ENCODE measurements at places on chromosomes 16 and 17. TPM values are rescaled to one million over a fixed set of nuclear protein-coding genes. Genes with fewer than 3 reads are reported as not detected.
A peak's percentile ranks its signal among the peaks of the same experiment; 100 is the strongest.

Gene KRT33A
- total RNA-seq: not detected

Gene DRC7
- 1.8 TPM for total RNA-seq

Gene ABCC12
- total RNA-seq: 1.1 TPM

DNA sequence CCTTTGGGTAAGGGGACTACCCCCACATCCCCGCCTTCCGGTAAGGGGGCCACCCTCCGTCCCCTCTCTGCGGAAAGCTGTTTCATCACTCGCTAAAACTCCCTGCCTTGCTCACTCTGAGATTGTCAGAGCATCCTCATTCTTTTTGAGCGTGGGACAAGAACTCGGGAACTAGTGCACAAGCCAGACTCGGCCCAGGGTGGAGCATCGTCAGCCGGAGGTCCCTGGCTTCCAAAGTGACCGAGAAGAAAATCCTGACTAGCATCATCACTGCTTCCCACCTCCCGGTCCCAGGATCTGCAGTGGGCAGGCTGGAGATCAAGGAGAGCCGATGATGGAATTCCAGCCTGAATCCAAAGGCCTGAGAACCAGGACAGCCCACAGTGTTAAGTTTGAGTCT lies 380.3 kb downstream of the SEC14L1 start:
- no peak for DNase-seq

GRCh38 chr17:83183145-83183948 lies 103.9 kb downstream of the METRNL start:
- no peak for DNase-seq

DNA sequence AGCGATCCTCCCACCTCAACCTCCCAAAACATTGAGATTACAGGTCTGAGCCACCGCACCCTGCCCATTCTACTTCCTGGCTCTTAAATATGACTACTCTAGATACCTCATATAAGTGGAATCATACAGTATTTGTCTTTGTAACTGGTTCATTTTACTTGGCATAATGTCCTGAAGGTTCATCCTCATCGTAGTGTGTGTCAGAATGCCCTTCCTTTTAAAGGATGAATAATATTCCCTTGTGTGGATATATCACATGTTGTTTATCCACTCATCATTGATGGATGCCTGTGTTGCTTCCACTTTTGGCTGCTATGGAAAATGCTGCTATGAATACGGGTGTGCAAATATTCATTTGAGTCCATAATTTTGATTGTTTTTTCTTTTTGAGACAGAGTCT lies 5.7 kb upstream of the CETP start:
- DNase-seq: no peak

- DNase-seq: peak; percentile 96
These were observed 12.7 kb downstream of the MRM3 start for GRCh38 chr17:794876-795275.

DNA sequence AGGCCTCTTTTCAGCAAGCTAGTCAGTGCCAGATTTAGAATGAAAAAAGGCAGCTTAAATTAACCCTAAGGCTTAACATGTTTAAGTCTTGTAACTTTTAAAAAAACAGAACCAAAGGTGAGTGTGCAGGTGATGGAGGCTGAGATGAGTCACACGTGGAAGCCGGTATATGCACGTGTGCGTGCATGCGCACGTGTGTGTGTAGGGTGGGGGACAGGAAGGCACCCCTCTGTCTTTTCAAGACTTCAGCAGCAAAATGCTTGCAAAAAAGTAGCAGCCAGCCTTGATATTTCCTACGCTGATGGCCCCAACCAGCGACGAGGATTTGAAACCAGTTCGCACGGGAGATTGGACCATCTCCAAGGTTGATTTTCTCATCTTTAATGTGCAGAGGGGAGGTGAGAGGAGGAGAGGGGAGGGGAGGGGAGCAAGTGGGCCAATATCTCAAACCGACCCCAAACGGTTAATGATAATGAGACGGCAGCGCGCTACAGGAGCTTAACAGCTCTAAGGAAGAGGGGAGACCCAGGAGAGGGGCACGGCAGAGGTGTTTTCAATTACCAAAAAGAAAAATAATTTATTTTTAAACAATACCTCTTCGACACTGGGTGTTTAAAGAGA lies 154.7 kb downstream of the ZNF423 start:
- DNase-seq: peak; percentile 63
